ENCODE measurements at places on chromosomes 3 and 15.

DNA sequence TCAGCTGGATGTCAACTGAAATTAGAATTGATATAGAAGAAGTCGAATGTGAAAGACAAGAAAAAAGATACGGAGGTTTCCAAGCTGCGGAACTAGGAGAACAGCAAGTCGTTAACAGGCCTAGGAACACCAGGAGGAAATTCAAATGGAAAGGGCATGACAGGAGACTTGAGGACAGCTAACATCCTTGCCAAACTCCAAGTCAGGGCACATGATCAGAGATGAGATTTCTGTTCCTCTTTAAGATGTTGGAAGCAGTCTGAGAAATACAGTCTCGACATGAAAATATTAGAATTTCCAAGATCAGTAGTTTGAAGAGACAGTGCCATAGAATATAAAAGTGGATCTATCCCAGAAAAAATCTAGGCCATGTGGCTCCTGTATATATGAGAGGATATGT lies 5.0 kb downstream of the MYO5A start:
- DNase-seq = no peak

DNA sequence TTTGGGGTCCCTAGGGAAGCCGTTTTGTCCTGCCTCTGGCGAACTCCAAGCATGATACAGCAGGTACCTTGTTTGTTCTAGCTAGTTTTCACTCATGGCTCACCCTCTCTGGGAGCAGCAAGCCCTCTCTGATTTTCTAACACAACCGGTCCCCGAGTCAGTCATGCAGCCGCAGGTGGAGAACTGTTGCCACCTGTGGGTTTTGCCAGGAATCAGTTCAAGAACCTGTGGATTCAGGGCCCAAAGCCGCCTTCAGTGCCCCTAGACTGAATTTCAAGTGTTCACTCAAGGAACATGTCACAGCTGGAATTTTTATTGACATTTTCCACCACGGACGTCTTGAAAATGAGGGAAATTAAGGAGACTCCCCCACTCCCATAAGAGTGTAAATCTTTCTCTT lies 13.3 kb upstream of the LRRK1 start:
- DNase-seq = no peak

GRCh38 chr15:58324533-58324932 lies 107.3 kb upstream of the LIPC start:
- no peak for DNase-seq

GRCh38 chr3:124565013-124565412 lies 165.2 kb upstream of the UMPS start:
- DNase-seq = peak; percentile 66

DNA sequence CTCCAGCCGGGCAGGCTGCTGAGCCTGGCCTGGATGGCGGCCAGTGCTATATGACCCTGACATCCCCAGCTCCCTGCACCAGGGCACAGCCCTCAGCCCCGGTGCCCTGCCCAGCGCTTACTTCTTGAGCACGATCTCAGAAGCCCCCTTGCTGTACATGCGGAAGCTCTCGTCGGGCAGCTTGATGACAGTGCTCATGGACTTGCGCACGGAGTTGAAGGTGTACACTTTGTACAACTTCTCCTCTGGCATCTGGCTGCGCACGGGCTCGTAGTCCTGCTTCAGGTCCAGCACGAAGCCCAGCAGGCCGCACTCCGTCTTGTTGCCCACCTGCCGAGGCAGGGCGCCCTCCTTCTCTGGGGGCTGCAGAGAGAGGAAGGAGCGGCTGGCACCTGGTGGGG lies 38.8 kb upstream of the SEC13 start:
- no peak for DNase-seq

Data from heart left ventricle (tissue), 16 donors.